ENCODE measurements at places on chromosomes 4 and X.
A peak's percentile ranks its signal among the peaks of the same experiment; 100 is the strongest.

GRCh38 chr4:172489861-172490260 is 676.7 kb downstream of the GALNTL6 start:
- no peak for DNase-seq

- DNase-seq = no peak
These were observed 126.0 kb downstream of the CHRDL1 start for GRCh38 chrX:110669572-110669971.

DNA sequence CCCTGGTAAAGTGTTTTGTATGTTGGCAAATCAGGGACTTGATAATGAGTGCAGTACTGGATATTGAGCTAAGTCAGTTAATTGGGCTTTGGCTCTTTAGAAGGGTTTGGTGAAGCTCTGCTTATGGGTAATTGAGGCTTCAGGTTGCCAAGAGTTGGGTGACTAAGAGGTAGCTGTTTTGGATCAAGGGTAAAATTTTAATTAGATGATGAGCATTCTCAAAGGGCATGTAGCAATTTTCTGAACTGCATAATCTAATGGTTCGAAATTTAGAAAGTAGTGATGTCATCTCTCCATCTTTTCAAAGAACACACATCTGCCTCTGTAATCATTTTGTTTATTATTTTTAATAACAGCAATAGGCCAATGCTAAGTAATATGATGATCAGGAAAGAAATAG is 5.5 kb upstream of the TRIM2 start:
- no peak for DNase-seq

DNA sequence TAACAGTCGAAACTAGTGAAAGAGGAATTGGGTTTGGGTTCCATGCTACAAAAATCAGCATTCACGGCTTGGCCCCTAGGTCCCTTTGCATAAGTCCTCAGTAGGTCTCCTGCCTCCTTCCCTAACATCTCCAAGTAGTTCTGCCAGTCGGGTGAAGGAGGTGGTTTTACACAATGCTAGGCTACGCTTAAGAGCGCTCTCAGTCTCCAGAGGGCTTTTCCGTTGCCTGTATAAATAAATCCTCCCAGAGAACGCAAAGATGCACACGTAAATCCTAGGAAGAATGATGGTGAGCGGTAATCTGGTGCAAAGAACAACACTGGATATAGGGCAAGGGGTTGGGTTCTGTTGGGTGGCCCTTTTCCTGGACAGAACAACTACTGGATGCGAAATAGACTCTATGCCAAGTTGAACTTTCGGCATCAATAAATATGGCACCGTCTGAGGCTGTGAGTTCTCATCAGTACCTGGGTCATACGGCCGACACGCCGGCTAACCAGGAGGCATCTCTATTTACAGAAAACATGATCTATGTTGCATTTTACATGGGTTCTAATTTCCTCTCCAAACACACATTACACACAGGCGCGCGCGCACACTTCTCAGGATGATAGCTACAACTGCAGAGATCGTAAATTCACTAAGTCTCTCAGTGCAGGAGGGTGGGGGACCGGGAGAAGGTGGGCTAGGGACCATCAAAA is 1.3 kb downstream of the CAMK2D start:
- DNase-seq = no peak

DNA sequence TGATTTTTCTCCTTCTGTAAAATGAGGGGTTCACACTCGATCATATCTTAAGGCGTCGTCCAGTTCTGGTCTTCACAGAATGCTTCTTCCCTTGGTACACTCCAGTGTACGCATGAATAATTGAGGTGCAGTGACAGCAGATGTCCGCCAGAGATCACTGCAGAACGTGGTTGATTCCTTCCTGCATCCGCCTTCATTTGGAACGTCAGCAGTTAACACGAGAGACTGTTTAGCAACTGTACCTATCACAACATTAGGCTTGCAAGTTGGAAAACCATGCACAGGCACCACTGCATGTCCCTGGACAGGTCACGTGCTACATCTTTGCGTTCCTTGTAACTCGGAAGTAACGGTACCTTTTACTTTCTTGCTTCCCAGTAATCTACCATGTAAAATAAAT is 66.0 kb upstream of the GEMIN8 start:
- DNase-seq = no peak

DNA sequence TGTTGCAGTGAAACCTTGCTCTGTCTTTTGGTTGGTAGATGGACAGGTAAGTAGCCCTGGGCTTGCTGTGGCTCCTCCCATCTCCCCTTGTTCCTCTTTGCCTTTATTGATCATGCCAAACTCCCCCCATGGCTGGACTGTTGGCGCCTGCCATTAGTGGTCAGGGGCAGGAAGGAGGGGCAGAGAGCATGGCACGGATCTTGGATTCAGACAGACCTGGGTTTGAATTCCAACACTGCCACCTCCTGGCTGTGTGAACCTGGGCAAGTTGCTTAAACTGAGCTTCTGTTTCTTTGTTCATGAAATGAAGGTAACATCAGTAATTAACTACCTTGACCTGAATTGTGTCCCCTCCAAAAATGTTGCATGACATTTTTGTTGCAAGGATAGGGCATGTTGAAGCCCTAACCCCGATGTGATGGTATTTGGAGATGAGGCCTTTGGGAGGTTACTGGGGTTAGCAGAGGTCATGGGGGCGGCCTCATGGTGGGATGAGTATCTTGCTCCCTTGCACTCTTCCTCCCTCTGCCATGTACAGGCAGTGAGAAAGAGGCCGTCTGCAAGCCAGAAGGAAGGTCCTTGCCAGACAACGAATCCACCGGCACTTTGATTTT is 6.0 kb downstream of the SLC2A9 start:
- DNase-seq = no peak

DNA sequence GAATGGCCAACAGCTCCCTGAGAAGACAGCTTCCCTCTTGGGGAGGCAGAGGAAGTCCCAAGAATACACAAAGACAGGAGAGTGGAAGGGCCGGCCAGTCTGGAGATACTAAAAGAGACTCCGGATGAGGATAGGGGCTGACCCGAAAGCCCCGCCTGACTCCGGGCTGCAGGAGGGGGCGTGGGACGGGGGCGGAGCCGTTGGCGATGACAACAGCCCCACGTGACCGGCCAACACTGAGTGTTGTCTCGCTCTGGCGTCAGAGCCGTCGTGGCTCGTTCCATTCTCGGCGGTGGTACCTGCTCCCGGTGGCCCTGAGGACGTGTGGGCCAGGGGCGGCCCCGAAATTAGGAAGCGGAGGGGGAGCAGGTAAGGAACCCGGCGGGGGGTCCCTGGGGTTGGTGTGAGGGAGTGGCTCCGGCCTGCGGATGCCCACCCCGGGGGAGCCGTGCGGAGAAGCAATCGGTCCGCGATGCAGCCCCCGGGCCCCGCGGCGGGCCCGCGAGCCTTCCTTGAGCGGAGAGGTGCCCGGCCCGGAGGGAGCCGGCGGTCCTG is at the start of gene BEX4:
Gene BEX4 (plus strand): TSS at position 239 of the 555 bp plus-strand sequence. CDS start 1,046 bp downstream, outside the sequence.
- peak; percentile 94 for DNase-seq

DNA sequence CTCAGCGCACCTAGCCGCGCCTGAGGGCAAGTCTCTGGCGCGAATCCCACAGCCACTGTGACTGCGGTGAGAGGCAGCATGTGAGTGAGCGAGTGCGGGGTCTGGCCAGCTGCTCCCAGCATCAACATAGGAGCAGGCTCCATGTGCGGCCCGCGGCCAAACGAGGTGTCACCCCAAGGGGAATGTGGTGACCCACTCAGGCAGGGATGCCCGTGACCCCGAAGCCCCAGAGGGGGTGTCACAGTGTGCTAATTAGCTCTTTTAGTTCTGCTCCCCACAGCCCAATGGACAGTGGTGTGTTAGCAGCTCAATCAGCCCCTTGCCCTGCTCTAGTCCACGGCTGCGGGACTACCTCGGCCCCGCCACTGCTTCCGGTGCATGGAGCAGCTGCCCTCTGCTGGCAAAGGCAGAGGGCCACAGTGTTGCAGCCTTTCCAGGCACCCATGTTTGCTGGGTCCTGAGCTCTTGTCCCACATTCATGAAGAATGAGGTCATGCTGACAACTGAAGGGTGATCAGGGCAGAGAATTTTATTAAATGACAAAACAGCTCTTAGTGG is 61.4 kb downstream of the AGA start:
- no peak for DNase-seq

DNA sequence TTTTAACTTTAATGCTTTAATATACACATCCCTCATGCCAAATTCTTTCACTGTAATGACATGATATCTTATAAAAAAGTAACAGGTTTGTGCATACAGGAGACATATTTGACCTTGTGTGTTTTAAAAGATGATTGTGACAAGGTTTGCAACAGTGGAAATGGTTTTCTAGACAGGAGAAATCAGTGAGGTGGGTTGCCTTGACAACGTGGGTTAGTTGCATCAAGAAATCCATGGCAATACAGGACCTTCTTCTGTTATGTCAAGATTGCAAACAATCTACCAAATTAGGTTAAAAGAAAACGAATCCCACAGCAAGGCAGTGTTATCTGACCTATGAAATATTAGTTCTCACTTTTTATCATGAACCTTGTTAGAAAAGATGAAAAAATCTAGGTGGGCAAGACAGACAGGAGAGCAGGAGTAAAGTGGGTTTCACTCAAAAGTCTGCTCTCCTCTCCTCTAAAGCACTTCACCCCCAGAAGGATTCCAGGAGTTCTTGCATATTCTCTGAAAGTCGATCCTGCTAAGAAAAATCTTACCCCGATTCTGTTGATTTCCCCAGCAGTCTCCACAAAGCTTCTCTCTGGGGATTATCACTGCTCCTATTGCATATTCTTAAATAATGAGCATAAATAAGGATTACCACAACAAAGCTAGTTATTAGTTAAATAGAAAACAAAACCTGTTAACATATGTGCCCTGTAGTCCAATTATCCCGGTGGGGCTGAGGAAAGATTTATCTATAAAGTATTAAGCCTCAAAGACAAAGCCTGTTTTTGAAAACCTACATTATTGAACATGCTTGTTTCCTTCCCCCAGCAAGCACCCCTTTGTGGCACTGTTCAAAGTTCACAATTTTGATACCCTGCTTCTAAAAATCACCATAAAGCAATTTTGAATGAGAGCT is 71.0 kb downstream of the TMA16 start:
- DNase-seq = no peak

DNA sequence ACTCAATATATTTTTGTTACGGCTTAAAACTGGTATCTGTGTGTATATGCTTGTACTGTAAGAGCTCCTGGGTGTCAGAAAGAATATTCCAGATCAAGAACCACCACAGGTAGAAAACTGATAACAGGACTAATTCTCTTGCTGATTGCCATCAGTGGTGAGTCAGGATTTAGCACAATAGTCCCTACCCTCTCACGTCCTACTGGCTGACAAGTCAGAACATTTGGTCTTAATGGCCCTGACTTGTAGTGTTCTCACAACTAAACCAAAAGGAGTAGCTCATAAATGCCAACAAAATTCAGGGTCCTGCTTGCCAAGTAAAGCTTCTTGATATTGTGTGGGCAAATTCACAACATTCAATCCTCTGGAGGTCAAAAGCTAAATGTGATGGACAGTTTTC is 105.2 kb upstream of the MAB21L2 start:
- DNase-seq = no peak

GRCh38 chr4:126465341-126465740 is 1150.6 kb downstream of the FAT4 start:
- DNase-seq = no peak

GRCh38 chr4:72484981-72485380 is 84.0 kb downstream of the ADAMTS3 start:
- DNase-seq = no peak

GRCh38 chr4:7426525-7427171 is 8.1 kb downstream of the PSAPL1 start:
- no peak for DNase-seq

DNA sequence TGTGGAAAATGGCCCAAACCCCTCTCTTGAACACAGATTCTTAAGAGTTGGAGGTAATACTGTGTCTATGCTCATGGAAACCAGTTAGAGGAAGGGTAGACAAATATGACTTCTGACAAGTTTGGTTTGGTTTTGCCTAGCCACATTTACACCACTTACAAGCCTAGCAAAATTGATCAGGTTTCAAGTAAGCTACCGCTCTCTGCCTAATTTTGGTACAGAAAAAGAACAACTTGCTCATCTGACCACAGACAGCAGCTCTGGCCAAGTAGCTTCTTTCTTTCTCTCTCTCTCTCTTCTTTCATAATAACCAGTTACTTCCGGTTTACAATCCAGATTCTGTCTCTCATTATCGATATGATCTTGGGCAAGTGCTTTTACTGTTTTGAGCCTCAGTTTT is 260.0 kb downstream of the GLUD2 start:
- DNase-seq = no peak

DNA sequence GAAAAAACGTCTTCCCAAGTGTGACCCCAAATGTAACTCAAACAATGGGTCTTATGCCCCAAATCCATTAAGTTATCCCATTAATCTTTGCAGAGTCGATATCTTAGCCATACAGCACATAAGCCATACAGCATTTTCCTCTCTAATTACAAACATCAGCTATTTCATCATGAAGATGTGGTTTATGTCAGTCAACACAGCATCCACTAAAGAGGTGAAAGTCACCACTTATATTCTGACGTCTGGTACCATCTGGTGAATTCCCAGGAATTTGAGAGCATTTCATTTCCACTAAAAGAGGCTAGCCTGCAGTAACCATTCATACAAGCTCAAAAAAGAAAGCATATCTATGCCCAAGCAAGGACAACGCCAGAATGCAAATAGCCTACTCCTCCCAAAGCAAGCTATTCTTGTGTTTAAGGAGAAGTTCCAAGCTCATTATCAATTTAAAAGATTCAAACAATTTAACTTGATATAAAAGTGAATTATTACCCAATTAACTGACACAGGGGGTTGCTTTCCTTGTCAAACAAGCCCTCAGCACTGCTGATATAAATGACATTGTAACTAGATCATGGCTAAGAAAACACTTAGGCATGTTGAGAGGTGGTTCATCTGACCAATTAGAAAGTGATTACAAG is 203.3 kb downstream of the ANTXR2 start:
- DNase-seq = no peak

DNA sequence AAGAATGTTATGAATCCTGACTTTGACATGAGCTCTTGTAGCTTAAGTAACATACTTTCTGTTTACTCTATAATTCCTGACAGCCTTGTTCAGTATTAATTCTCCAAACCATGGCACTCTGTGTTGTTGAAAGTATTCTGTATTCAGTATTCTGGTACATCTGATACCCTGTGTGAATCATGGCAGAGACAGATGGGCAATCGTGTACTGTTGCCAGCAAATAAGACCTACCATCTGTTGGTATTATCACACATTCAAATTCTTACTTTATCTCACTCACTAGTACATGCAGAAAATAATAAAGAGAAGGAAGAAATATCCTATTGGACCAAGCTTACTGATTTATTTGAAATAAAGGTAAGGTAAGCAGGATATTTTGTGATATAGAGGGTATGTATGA is 7.9 kb downstream of the MBTPS2 start:
- no peak for DNase-seq

DNA sequence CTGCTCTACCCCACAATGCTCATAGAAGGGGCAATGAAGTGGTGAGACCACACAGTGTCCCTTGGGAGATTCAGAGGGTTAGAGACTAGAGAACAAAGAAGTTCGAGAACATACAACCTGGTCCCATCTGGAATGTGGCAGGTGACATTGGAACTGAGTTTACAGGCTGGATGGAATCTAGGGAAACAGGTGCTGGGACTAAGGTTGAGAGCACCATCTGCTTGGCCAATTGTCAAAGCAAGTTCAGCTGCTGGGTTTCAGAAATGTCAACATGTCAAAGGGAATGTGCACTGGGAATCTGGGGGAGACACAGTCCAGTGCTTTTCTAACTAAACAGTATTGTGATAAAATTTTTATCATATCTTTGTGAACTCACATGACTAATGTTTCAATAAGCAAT is 15.9 kb upstream of the FAM13A start:
- no peak for DNase-seq

GRCh38 chr4:8294775-8295174 is 25.2 kb downstream of the HTRA3 start:
- no peak for DNase-seq
